Occipital lobe (tissue), 3 donors: ENCODE measurements at places on chromosomes 16 and 17. TPM values are rescaled to one million over a fixed set of nuclear protein-coding genes. Genes with fewer than 3 reads are reported as not detected.

NPIPA7 gene
- total RNA-seq: 1.6 TPM

CDYL2 gene
- total RNA-seq: 10.0 TPM

KRTAP9-4 gene
- total RNA-seq: not detected

CDH13 gene
- 27.3 TPM for total RNA-seq

MMP28 gene
- total RNA-seq: 8.9 TPM

CSH1 gene
- total RNA-seq: not detected

MT1E gene
- total RNA-seq: 12.8 TPM

CUEDC1 gene
- 10.9 TPM for total RNA-seq

HAS3 gene
- total RNA-seq: 6.6 TPM

MSLN gene
- total RNA-seq: not detected

ASIC2 gene
- total RNA-seq: 13.1 TPM

TBC1D3D gene
- total RNA-seq: 1.6 TPM

EFCAB13 gene
- 16.8 TPM for total RNA-seq

MEOX1 gene
- total RNA-seq: not detected

GALR2 gene
- not detected for total RNA-seq

GRAP gene
- 3.6 TPM for total RNA-seq

ABI3 gene
- 0.62 TPM for total RNA-seq

CNTNAP4 gene
- total RNA-seq: 31.7 TPM

KRT32 gene
- total RNA-seq: not detected

CRYBA1 gene
- not detected for total RNA-seq

INCA1 gene
- 0.31 TPM for total RNA-seq

SLC47A2 gene
- total RNA-seq: 1.9 TPM

GNAO1 gene
- 48.0 TPM for total RNA-seq

KCNAB3 gene
- 2.7 TPM for total RNA-seq

HBZ gene
- 0.31 TPM for total RNA-seq

ZNF597 gene
- total RNA-seq: 4.4 TPM

KRTAP4-5 gene
- not detected for total RNA-seq

CACNA1G gene
- 20.1 TPM for total RNA-seq

SAMD14 gene
- 21.5 TPM for total RNA-seq

ADAD2 gene
- total RNA-seq: not detected

PNMT gene
- 2.2 TPM for total RNA-seq

FOXN1 gene
- not detected for total RNA-seq

PIK3R5 gene
- total RNA-seq: 0.62 TPM

ABCC6 gene
- 0.16 TPM for total RNA-seq

MT1A gene
- not detected for total RNA-seq

SMIM5 gene
- 0.47 TPM for total RNA-seq

PRKCB gene
- total RNA-seq: 59.0 TPM

CFAP20 gene
- total RNA-seq: 82.8 TPM

PTX4 gene
- not detected for total RNA-seq

TBX2 gene
- total RNA-seq: 0.47 TPM

IGF2BP1 gene
- 1.9 TPM for total RNA-seq

EFCAB5 gene
- total RNA-seq: 2.2 TPM

RAB37 gene
- total RNA-seq: 1.1 TPM

KCNG4 gene
- not detected for total RNA-seq

DPEP3 gene
- total RNA-seq: not detected
